CMK (cell line): ENCODE measurements at places on chromosomes 3 and 15.

DNA sequence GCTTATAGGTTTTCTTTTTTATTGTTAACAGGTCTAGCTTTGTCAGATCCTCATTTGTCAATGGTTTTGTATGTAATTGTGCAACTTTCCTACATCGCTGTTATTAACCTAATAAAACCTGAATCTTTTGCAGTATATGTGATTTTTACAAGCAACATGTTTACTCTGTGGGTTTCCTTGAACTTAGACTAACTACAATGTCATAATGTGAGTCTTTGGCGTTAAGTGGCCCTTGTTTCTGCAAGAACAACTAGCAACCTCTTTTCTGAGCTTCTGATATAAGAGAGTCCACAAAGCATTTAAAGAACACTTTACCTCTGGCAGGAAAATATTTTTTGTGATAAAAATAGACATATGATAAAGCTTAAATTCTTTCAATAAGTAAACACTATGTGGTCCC, 230.3 kb upstream of the CFAP20DC start:
- DNase-seq = no peak

DNA sequence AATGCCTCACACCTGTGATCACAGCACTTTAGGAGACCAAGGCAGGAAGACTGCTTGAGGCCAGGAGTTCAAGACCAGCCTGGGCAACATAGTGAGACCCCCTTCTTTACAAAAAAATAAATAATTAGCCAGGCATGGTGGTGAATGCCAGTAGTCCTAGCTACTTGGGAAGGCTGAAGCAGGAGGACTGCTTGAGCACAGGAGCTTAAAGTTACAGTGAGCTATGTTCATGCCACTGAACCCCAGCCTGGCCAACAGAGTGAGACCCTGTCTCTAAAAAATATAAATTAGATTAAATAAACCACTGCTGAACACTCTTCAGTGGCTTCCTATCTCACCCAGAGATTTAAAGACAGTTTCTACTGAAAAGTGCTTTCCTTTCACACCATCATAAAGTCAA, 6.2 kb downstream of the IFT80 start:
- DNase-seq = no peak

DNA sequence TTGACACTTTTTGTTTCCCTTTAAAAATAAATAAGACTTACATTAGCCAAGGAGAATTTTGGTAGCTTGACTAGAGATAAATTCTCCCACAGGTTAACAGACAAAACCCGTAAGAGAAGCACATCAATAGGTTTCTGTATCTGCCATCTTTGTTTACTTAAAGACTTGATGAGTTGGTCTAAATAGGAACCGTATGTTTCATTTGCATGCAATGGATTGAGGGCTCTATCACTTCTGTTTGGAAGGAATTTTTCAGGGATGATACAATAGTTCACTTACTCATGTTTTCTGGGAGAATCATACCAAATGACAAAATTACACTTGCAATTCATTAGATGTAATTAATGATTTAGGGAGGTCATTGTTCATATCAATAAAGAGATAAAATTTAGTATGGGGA, 631.5 kb upstream of the NR2F2 start:
- no peak for DNase-seq

DNA sequence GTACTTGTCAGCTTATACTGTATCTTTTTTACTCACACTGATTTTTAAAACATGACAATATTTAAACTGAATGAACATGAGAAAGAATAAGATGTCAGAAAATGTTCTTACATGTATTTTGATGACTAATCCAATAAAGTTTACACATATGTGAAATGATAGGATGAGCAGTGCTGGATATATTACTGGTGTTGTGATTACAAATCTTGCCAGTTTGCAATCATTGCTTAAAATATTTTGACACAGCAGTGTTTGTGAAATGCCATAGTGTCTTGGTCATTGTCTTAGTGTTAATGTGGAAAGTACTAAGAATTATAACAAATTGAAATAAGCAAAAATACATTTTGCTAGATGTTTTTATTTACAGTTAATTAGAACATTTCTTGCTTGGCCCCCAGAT, 118.7 kb upstream of the MLF1 start:
- no peak for DNase-seq

DNA sequence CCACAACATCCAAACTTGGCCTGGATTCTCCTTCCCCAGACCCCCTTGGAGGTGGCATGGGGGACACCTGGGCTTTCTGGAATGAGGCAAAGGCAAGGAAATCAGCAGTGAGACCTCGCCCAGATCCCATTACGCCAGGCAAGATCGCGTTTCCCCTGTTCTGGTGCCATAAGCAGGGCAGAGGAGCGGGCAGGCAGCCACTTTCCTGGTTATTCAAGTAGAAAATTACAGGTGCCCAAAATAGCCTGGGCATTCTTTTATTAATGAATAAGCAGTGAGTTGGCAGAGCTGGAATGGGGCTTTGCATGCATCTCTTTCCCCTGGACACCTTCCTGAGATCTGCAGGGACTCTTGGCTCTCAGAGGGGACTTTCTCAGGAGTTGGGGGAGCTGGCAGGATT, 31.5 kb upstream of the FAM107A start:
- DNase-seq = no peak

DNA sequence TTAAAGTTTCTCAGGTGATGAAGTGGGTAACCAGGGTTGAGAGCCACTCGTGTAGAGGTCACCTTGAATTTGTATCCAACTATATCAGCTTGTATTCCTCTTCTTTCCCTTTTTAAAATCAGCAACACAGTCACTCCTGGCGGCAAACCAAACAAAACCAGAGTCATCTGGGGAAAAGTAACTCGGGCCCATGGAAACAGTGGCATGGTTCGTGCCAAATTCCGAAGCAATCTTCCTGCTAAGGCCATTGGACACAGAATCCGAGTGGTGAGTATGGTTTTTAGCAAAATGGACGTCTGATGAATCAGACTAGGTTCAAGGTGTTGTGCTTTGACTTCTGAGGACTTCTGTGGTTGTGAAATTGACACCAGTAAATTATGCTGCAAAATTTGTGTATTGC, 3.9 kb downstream of the RPL35A start:
- DNase-seq = no peak

DNA sequence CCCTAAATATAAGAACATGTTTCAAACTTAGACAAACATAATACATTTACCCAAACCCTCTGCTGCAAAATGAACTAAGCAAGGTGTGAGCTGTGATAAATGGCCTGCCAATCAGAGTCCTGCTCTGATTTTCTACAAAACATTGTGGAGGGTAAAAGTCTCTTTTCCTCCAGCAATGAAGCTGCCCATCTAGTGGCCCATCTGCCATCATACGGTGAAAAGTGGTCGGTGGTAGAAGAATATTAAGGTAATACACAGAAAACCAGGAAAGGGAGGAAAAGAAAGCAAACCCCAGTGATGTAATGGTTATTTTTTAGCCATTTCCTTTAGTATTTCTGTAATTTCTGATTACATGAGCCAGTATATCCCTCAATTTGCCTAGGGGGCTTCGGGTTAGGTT, 838.1 kb downstream of the TBL1XR1 start:
- DNase-seq = no peak

DNA sequence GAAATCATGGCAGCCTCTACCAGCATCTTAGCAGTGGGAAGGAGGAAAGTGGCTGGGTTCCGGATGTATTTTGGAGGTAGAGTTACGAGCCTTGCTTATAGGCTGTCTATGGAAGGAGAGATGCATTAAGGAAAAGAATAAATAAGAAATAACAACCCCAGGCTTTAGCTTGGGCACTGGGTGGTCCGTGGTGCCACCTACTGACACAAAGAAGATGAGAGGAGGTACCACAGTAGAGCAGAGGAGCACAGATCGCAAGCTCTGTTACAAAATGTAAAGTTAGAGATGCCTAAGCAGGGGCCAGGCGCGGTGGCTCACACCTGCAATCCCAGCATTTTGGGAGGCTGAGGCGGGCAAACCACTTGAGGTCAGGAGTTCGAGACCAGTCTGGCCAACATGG, 74.8 kb downstream of the TMEM39A start:
- no peak for DNase-seq

DNA sequence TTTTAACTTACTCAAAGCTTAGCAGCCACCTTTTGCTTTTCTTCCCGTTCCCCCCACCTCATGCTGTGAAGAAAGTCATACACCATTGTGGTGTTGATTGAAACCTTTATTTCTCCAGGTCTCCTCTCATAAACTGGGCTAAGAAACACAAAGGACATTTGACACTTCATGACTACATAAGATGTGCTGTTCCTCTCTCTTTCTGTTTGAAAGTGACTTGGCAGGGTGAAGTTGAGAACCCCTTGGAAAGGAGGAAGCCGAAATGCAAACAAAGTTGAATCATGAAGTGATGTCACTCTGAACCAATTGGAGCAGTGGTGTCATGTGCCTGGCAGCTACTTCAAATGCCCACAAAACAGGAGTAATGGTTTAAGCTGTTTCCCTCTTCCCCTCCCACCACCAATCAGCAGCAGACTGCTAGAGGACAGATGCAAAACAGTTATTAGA, 174.7 kb downstream of the IGF1R start:
- no peak for DNase-seq

DNA sequence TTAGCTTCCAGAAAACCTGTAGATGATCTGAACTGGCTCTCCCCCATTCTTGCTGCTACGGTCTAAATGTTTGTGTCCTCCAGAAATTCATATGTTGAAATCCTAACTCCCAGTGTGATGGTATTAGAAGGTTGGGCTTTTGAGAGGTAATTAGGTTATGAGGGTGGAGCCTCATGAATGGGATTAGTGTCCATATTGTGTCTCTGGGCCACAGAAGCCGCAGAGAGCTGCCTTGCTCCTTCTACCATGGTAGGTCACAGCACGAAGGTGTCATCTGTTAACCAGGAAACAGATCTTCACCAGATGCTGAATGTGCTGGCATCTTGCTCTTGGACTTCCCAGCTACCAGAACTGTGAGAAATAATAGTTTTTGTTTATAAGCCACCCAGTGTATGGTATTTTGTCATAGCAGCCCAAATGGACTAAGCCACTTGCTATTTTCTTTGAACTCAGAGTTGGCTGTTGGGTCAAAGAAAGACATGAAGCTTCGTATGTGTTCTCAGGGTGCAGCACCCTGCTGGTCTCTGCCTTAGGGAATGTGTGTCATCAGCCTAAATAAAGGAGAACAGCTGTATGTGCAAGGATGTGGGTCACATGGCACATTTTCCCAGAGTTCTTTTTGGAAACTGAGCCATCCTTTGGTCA, 317.5 kb upstream of the SLCO3A1 start:
- no peak for DNase-seq

- no peak for DNase-seq
Observed at GRCh38 chr15:64697911-64698369, 77.4 kb downstream of the RBPMS2 start.

GRCh38 chr3:58168498-58168897, 42.3 kb downstream of the DNASE1L3 start:
- no peak for DNase-seq

GRCh38 chr15:91238644-91239425, 138.8 kb downstream of the SV2B start:
- DNase-seq = no peak

DNA sequence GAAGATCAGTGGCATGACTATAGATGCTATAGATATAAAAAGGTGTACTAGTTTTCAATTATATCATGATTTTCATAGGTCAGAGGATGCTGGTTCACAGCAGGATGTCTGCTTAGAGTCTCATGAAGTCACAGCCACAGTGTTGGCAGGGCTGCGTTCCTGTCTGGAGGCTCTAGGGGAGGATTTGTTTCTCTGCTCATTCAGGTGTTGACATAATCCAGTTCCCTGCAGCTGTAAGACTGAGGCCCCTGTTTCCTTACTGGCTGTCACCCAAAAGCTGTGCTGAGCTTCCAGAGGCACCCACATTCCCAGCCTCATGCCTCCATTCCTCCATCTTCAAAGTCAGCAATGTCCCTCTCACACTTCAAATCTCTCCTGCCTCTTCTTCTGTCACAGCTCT, 170.7 kb downstream of the OCA2 start:
- no peak for DNase-seq
